ENCODE measurements at places on chromosomes 12 and 14. TPM values are rescaled to one million over a fixed set of nuclear protein-coding genes. Genes with fewer than 3 reads are reported as not detected.
A peak's percentile ranks its signal among the peaks of the same experiment; 100 is the strongest.

PLEKHG7 gene
- total RNA-seq: 0.17 TPM

ADGRD1 gene
- total RNA-seq: 0.05 TPM

SYT1 gene
- total RNA-seq: 1.0 TPM

DNA sequence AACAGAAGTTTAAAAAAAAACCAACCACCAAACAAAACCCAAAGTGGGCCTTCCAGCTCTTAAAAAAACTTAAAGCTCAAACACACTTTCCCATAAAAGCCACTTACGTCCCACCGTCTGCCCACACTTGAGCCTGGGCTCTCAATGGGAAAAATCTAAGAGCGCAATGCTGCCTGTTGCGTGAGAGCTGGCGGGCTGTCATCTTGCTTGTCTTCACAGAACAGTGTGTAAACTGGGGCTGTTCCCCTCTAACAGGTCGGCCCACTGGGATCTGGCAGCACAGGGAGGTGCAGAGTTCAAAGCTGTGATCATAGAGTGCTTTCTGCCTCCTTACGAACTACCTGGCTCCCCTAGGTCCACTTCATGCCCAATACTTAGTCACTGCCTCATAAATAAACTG lies 80.0 kb downstream of the DICER1 start:
- DNase-seq: no peak

GRCh38 chr12:4535092-4535491 lies 3.6 kb upstream of the RAD51AP1 start:
- DNase-seq: no peak

GRCh38 chr12:2439332-2440100 lies 355.3 kb upstream of the FKBP4 start:
- DNase-seq: no peak

GRCh38 chr14:41235466-41235865 lies 371.2 kb upstream of the LRFN5 start:
- DNase-seq: no peak

DNA sequence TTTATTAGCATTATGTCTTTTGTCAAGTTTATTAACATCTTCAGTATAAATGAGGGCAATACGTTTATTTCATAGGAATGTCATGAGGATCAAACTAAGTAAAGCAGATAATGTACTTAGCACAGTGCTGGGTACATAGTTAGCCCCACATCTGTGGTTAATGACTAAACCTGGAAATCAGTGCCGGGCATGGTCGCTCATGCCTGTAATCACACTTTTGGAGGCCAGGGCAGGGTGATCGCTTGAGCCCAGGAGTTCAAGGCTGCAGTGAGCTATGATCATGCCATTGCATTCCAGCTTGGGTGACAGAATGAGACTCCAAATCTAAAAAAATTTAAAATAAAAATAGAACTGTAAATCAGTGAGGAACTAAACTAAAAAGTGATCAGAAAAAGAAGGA lies 44.8 kb upstream of the GUCY2C start:
- DNase-seq: peak; percentile 39

DNA sequence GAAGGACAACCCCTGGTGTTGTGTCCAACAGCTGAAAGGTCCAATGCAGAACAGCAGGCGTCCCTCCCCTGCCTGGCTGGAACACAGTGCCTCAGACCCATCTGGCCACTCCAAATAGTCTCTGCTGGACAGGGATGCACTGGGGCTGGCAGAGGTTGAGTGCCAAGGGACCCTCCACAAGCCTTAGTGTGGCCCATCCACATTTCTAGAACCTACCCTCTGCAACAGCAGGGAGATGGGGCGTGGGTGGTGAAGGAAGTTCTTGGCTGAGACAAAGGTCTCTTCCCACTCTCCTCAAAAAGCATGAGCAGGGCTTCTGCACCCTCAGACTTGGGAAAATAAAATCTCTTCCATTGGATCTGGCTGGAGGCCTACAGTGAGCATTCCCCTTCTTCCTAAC lies 36.5 kb downstream of the LTBP2 start:
- DNase-seq: no peak
